Mammary microvascular endothelial cell (primary cell): ENCODE measurements at places on chromosomes 4 and X. TPM values are rescaled to one million over a fixed set of nuclear protein-coding genes. Genes with fewer than 3 reads are reported as not detected.

Gene HS6ST2
- 0.10 and 0.67 TPM in 2 replicates for total RNA-seq

Gene ARHGAP36
- not detected in 2 replicates for total RNA-seq

Gene DMD
- 0.98 and 1.3 TPM in 2 replicates for total RNA-seq

Gene MAGEC1
- total RNA-seq = not detected in 2 replicates

Gene ADH1B
- not detected in 2 replicates for total RNA-seq

Gene CYTL1
- total RNA-seq = 118 and 121 TPM in 2 replicates

Gene KCND1
- total RNA-seq = 0.05 TPM in 1 of 2 replicates, not detected in the other

Gene MAGED4
- total RNA-seq = 2.1 and 3.7 TPM in 2 replicates

Gene PPP4R3C
- not detected in 2 replicates for total RNA-seq

Gene AREG
- total RNA-seq = 0.74 and 0.87 TPM in 2 replicates

Gene CSAG3
- total RNA-seq = not detected in 2 replicates
